Stimulated activated CD8-positive, alpha-beta memory T cell treated with anti-CD3 and anti-CD28 coated beads, Interleukin-2, amount 100 ng/mL, for 1 hour (primary cell): ENCODE measurements at places on chromosomes 16 and 17.

DNA sequence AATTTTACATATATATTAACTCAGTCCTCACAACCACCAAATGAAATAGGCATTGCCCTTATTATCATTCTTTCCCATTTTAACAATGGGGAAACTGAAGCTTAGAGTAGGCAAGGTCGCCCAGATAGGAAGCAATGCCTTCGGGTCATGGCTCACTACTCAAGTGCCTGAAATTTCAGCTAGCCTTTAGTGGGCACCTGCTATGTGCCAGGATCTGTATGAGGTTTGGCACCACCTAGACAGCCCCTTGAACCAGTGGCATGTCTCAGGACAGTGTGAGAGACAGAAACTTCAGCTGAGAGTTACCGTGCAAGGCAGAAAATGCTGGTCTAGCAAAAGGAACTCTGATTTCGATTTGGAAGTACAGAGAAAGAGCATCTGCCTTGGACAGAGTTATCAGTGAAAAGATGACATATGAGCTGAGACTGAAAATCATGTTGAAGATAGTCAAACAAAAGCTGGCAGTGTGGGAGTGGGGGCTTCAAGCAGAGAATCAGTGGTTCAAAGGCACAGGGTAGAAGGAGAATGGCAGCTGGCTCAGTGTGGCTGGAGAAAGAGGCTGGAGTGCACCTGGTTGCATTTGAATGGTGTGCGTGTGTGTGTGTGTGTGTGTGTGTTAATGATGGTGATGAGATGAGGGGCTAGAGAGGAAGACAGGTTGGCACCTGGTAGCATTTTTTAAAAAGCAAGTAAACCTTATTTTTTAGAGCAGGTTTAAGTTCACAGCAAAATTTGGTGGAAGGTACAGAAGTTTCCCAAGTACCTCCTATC is 29.1 kb downstream of the CDH13 start:
- DNase-seq = no peak

DNA sequence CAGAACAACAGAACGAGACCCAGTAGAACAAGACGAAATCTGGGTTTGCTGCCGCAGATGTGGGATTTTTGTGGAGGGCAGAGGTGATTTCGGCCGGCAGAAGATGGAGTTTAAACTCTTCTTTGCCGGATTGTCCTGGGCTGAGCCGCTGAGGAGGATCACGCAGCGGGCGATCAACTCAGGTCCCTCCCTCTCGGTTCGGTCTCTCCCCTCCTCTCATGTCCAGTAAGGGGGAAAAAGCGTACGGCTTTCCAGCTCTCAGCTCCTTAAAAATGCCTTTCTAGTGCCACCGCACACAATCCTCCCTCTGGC is 2.5 kb downstream of the PHF12 start:
- DNase-seq = no peak

- DNase-seq = no peak
These were observed at the start of gene MFAP4 for GRCh38 chr17:19386974-19387920. TSS of gene MFAP4 (minus strand) at chr17:19387190. CDS start at chr17:19387155, 35 bp downstream.

DNA sequence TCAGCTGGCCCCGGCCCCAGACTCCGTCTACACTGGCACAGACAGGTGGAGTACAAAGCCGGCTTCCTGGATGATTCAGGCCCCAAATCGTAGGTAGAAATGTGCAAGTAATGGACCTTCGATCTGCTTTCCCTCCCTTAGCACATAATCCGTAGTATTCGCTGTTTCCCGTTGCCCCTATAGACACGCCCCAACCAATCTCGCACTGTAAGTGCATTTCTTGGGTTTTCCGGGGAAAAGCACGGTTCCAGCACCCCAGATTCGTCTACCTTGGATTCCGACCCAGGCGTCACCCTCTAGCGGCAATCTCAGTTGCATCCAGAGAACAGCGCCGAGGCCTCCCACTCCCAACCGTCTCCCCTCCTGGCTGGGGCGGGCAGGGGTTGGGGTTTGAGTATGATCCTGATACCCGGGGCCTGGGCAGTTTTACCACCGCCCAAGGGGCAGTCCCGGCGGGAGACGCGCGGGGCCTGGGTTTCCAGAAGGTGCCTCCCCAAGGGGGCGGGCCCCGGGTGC is 12.1 kb upstream of the FOXF1 start:
- DNase-seq = no peak

GRCh38 chr16:87765473-87765775 is 362 bp downstream of the KLHDC4 start:
- no peak for DNase-seq

DNA sequence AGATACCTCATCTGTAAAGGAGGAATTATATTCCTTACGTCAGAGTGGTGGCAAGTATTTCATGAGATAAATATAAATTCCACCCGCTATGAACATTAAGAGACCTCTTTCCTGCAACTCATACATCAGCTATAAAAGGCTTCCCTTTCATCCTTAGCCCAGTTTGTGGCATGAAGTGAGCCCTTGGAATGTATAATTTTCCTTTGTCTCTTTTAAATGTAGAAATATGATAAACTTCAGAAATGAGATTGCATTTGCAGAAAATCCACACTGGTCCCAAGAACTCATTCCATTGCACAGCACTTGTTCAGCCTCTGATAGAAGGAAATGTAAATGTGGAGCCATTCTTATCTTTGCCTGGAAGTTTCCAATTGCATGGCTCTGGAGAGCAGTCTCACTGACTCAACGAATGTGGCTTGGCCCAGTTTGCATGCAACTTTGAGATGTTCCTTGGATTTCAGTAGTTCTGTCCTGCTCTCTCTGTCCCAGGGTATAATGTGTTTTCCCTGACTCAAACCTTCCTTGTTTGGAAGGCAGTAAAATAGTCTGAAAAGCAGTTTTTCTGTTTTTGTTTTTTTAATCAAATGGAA is 746.4 kb downstream of the CDH11 start:
- DNase-seq = no peak

DNA sequence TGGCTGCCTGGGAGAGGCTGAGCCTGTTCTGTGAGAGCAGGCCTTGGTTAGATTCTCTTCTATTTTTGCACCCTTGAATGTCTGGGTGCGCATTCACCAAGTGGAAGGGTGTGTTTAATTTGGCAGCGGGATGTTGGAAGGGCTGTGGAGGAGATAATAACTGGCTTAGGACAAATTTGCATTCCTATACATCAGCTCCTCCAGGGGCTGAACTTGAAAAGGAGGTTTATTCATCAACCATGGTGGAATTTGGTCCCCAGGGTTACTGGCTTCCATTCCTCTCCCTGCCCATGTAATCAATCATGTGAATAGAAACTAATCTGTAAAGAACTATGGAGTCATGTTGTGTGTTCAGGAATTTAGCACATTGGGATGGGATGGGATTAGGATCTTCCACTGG is 100.2 kb upstream of the FOXF1 start:
- no peak for DNase-seq
